HCT116 (cell line): ENCODE measurements at places on chromosomes 7 and 10. TPM values are rescaled to one million over a fixed set of nuclear protein-coding genes. Genes with fewer than 3 reads are reported as not detected.
A peak's percentile ranks its signal among the peaks of the same experiment; 100 is the strongest.

Gene MYH16
- 0.57 TPM for total RNA-seq

Gene NRCAM
- 0.15 TPM for total RNA-seq

Gene PPP1R3A
- total RNA-seq = not detected

Gene TMEM178B
- total RNA-seq = 0.02 TPM

Gene INA
- total RNA-seq = not detected

Gene NODAL
- total RNA-seq = 0.30 TPM

Gene DNAJC9
- total RNA-seq = 40.3 TPM

Gene SPDYE9
- total RNA-seq = not detected

- DNase-seq = no peak
- no peaks in the 10 kb centered on the region for H3K27me3 ChIP-seq
- H3K36me3 ChIP-seq = no peaks in the 10 kb centered on the region
- no peak overlapping the region for H3K4me3 ChIP-seq
Measured at GRCh38 chr7:112880818-112881418, 90.7 kb upstream of the TMEM168 start.

DNA sequence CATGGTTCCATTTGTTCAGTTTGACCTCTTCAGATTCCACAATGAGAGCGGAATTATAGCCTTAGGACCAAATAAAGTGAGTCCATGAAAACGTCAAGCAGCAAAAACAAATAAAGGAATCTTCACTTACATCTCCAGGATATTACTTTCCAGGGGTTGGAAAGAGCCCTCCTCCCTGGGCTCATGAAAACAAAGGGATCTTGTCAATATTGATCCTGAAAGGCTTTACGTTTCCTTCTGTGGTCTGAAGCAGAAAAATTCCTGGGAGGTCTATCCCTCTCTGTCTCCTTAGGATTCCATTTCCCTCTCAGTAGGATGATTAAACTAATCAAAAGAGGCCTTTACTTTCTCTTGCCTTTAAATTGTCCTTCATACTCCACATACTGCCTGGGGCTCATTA is 293.5 kb downstream of the GPAM start:
- no peak overlapping the region for H3K27ac ChIP-seq
- H3K27me3 ChIP-seq = peaks cover 26% of the 10 kb centered on the region
- H3K4me3 ChIP-seq = no peak overlapping the region
- H3K36me3 ChIP-seq = no peaks in the 10 kb centered on the region
- no peak for DNase-seq

DNA sequence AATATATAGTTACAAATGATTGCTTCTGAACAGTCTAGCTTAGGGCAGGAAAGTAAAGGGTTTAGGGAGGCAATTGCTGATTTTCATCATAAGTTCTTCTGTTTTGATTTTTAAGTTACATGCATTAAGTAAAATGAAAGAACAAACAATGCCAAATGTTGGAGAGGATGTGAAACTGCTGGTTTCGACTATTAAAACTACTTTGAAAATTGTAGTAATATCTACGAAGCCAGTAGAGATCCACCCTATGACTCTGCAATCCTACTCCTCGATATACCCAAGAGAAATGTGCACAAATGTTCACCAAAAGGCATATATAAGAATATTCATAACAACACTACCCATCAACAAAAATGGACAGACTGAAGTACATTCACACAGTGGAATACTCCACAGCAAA is 24.3 kb downstream of the PDZD8 start:
- no peak for DNase-seq
- H3K27me3 ChIP-seq = no peaks in the 10 kb centered on the region
- no peaks in the 10 kb centered on the region for H3K36me3 ChIP-seq
- H3K4me1 ChIP-seq = no peaks in the 10 kb centered on the region; the same call in 1 of the 2 replicates

DNA sequence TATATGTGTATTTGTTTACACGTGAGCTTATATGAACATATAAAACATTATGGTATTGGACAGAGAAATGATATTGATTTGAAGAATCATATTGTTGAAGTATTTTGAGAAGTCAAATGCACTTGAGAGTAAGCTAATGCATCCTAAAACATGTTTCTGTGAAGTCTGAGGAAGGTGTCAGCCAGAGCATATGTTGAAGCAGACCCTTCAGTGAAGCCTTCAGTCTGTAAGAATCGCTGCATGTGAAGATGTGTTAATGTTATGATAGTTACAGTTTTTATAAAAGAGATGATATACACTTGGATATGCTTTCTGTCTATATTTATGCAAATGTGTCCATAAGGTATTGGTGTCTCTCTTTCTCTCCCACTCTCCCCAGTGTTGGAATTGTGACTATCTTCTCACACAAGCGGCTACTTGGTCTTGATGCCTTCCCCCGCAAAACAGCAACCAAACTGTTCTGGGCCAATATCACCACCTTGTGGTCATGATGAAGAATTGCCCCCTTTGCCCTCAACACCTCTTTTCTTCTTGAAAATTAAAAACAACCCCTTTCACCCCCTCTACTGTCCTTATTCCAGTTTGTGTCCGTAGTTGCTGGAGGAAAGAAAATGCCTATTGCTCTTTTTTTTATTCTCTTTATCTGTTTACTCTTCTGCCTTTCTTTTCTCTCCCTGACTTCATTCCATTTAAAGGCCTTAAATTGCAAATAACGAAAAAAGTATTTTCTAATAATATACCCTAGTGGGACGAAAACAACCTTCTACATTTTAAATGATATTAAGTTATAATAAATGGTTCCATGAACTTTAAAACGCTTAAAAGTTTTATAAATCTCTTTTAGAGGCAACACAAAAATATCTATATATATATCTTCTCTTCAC is 64.9 kb downstream of the IKZF1 start:
- no peak overlapping the region for H3K27ac ChIP-seq
- no peaks in the 10 kb centered on the region for H3K36me3 ChIP-seq
- H3K27me3 ChIP-seq = 0 out of 2 replicates have a peak, but pooled peaks cover 2% of the 10 kb centered on the region
- no peak overlapping the region for H3K4me3 ChIP-seq
- DNase-seq = peak; percentile 50

GRCh38 chr10:128365156-128365725 is 239.0 kb upstream of the MKI67 start:
- no peaks in the 10 kb centered on the region for H3K36me3 ChIP-seq
- no peak overlapping the region for H3K4me3 ChIP-seq
- no peak for DNase-seq
- H3K4me1 ChIP-seq = no peaks in the 10 kb centered on the region
- H3K27me3 ChIP-seq = peaks cover 64% of the 10 kb centered on the region

DNA sequence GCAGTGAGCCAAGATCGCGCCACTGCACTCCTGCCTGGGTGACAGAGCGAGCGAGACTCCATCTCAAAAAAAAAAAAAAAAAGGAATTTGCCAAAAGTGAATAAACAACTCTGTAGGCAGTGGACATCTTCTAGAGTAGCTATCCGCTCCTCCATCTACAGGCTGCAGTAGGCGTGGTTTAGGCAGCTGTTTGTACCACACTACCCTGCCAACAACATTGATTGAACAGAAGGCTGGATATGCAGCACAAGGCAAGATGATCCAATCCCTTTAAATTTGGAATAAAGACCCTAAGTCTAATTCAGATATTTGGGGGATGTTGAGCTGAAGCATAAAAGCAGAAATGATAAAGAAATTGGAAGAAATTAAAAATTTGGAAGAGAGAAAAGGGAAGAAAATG is 141.6 kb downstream of the TES start:
- H3K27me3 ChIP-seq = no peaks in the 10 kb centered on the region
- H3K36me3 ChIP-seq = peaks cover 5% of the 10 kb centered on the region; the same call in 1 of the 2 replicates
- peaks cover 37% of the 10 kb centered on the region for H3K4me1 ChIP-seq
- no peak for DNase-seq

GRCh38 chr7:69699931-69700330 is 101.7 kb downstream of the AUTS2 start:
- H3K4me3 ChIP-seq = no peak overlapping the region
- H3K27ac ChIP-seq = no peak overlapping the region
- no peak for DNase-seq
- no peaks in the 10 kb centered on the region for H3K4me1 ChIP-seq
- no peaks in the 10 kb centered on the region for H3K36me3 ChIP-seq

- no peak for DNase-seq
- H3K27ac ChIP-seq = no peak overlapping the region
- no peaks in the 10 kb centered on the region for H3K27me3 ChIP-seq
Measured at GRCh38 chr10:26938578-26938977, 77.8 kb upstream of the ABI1 start.

GRCh38 chr7:108166687-108167086 is 36.5 kb upstream of the LAMB4 start:
- no peaks in the 10 kb centered on the region for H3K27me3 ChIP-seq
- no peak for DNase-seq
- no peaks in the 10 kb centered on the region for H3K36me3 ChIP-seq
- H3K4me1 ChIP-seq = no peaks in the 10 kb centered on the region

GRCh38 chr10:18290651-18291313 is 150.6 kb downstream of the CACNB2 start:
- H3K4me1 ChIP-seq = no peaks in the 10 kb centered on the region
- no peak overlapping the region for H3K27ac ChIP-seq
- no peak for DNase-seq
- H3K36me3 ChIP-seq = no peaks in the 10 kb centered on the region
- H3K27me3 ChIP-seq = no peaks in the 10 kb centered on the region

GRCh38 chr10:44931621-44932516 is 20.7 kb downstream of the TMEM72 start:
- H3K27me3 ChIP-seq = no peaks in the 10 kb centered on the region
- H3K27ac ChIP-seq = no peak overlapping the region
- no peaks in the 10 kb centered on the region for H3K4me1 ChIP-seq
- H3K4me3 ChIP-seq = no peak overlapping the region
- H3K36me3 ChIP-seq = no peaks in the 10 kb centered on the region
- no peak for DNase-seq
